WERI-Rb-1 (cell line): ENCODE measurements at places on chromosomes 5 and 9.

- DNase-seq, result no peak
Observed at GRCh38 chr5:89450149-89450538, 567.2 kb upstream of the MEF2C start.

DNA sequence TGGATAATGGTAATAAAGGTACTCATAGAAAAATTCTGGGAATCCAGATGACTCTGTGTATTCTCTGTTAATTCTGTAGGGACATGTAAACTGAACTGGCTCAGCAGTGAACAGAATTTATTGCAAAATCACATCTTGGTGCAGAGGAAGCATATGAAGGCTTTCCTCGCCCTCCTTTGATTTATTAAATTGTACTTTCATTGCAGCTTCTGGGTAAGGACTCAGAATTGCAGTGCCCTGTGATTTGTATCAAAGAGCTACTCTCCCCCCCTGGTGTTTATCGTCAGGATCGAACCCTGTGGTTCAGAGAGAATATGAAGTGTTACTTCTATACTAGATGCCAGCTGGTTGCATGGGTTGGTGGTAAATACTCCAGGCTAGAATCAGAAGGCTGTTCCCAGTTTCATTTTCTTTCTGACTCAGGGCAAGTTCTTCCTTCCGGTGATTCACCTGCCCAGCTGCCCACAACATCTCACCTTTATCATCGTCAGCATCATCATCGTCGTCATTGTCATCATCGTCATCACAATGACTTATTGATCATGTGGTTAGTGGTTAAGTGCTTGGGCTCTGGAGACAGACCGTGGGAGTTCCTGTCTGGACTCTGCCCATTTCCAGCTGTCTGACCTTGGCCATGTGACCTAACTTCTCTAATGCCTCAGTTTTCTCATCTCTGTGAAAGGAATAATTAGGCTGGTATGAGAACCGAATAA, 238.8 kb downstream of the ARHGAP26 start:
- no peak for DNase-seq

DNA sequence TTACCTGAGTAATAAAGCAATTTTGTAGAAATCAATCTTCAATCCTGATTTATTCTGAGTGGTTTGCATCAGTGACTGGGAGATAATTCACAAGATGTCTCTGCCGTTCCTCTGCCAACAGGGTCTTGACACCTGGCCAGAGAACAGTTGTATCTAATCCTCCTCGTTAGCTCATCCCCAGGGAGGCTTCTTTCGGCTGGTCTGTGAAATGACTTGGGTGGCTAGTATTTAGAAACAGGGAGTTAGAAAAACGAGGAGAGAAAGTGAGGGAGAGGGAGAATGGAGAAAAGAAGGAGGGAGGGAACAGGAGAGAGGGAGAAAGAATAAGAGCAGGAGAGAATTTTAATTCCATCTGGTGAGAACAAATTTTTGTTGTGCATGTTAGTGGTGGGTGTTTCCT, 600.2 kb upstream of the TLE4 start:
- peak; percentile 16 for DNase-seq

DNA sequence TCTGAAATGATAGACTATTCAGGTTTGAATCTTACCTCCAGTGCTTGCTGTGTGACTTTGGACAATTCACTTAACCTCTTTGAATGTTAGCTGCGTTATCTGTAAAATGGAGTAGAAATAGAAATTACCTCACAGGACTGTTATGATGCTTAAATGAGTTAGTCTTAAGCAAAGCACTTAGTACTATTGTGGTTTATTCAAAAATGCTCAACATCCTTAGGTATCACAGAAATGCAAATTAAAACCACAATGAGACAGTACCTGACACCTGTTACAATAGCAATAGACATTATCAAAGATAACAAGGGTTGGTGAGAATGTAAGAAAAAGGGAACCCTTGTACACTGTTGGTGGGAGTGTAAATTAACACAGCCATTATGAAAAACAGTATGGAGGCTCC, 77.6 kb upstream of the FREM1 start:
- DNase-seq, result no peak

- DNase-seq, result peak; percentile 53
Observed at GRCh38 chr5:135578685-135579341, at the start of gene CXCL14. CXCL14 (minus strand) TSS chr5:135578991; CDS start chr5:135578778, 213 bp downstream.

DNA sequence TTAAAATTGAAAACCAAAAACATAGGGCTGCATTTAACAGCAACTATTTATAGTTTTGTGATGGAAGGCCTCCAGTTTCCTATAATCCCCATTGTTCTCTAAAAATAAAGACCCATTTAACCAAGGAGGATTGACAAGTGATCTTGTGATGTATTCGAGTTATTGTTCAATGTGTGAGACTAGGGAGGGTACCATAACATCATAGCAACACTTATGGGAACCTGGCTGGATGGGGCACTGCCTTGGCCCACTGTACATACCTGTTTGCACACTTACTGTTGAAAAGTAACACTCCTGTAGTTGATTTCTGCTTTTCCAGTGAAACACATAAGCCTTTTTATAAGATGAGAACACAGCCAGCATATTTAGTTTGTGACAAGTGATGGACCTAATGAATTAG, 32.3 kb downstream of the MACIR start:
- DNase-seq, result no peak

GRCh38 chr9:133628766-133629165, 7.4 kb upstream of the DBH start:
- no peak for DNase-seq

DNA sequence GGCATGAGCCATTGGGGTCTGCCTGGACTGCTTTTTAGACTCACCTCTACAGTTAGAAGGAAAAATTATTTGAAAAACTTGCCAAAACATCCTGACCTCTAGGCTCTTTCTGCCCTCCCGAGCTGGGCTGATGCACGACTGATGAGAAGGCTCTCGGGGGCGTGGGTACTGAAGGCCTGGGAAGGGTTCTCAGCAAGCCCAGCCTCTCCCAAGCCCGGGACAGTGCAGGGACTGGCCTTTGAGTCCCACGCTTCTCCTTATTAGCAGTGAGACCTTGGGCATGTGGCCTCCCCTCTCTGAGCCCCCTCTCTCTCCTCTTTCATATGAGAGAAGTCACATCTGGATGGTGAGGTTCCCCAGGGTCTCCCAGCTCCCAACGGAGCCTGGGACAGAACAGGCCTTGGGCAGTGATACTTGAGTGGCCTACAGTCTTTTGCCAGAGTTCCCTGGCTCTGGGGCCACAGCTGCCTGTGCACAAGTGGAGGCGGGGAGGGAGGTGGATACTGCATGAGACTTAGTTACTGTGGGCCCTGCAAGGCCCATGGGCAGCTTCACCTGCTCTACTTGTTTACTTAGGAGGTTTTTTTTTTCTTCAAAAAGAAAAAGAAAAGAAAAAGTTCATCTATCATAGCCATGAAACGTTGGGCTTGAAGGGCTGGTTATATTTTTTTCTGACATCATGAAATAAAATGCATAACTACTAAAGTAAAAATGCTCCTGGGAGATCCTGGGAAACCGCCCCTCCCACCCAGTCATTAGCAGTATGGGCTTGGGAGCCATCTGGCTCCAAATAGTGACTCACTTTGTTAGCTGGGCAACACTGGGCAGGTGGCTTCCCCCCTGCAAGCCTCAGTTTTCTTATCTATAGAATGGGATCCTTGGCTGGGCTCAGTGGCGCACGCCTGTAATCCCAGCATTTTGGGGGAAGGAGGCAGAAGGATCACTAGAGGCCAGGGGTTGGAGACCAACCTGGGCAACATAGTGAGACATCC, 139.4 kb downstream of the GAPVD1 start:
- DNase-seq, result no peak

DNA sequence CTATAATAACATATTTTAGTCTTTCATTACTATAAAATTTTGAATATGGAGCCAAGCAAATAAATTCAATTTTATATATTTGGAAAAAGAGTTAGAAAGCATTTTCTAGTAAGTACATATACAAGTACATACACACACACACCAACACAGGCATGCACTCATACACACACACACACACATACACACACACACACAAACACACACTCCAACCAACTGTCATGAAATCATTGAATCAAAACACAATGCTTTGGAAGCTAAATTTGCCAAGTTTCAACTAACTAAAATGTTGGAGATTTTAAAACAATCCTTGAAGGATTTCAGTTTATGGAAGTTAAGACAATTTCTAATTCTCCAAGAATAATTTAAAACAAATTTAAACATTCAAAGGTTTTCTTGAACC, 283.2 kb downstream of the TAF11L14 start:
- DNase-seq, result no peak

DNA sequence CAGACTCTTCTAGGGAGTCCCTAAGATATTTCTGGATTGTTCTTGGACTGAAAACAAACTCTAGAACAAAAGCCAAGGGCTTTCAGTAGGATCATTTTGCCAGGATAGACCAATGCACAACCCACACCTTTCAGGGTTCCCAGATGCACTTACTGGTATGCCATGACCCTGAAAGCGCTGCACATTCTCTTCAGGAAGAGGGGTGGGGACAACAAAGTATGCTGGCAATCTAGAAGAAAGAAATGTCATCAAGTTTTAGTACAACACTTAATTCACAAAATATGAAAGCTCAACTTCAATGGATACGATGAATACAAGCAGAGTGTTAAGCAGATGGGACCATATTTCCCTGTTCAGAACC, 57.2 kb downstream of the MTMR12 start:
- no peak for DNase-seq

- no peak for DNase-seq
Observed at GRCh38 chr5:41878643-41879478, 8.6 kb upstream of the OXCT1 start.

DNA sequence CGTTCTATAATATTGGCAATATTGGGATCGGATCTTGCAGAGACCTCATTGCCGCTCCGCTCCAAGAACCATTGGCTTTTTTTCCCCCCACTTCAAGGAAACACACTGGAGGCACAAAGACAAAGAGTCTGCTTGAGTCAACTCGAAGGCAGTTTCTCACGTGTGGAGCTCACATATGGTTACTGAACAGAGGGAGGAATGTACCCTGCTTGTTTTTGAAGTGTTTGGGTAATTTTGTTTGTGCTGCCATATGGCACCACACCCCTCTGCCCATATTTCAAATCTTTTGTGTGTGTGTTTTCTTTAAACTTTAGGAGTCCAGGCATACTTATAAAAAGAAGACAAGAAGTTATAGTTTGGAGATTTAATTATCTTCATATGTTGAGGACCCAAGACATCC, 595.9 kb downstream of the DTWD2 start:
- DNase-seq, result no peak

DNA sequence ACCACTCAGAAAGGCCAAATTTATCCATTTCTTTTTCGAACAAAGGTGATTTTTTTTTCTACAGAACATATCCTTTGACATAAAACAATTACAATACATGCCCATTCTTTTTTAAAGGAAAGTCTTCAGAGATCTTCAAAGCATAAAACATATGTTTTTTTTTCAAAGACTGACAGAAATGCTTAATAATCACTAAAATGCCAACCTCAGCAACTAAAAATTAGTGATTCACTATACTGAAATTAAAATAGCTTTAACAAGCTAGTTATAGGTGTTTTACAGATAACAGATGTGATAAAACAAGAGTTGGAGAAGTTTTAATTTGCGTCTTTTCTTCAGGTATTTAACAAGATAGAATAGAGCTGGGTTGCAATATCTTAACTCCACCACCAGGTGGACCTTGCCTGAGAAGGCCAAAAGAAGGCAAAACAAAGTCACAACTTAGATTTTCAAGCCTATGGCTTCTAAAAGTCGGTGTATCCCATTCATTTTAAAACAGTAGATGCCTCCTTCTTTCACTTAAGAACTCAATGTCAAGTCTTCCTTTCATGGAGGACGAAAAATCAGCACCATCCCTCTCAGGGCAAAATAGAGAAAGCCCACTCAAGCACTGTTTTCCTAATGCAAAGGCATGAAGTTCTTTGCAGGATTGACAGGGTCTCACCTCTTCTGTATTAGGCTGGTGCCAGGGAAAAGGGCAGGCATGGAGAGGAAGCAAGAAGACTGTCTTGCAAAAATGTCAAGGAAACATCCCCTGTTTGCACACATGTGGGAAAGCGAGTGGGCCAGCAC, 31.1 kb upstream of the CPLX2 start:
- DNase-seq, result no peak

DNA sequence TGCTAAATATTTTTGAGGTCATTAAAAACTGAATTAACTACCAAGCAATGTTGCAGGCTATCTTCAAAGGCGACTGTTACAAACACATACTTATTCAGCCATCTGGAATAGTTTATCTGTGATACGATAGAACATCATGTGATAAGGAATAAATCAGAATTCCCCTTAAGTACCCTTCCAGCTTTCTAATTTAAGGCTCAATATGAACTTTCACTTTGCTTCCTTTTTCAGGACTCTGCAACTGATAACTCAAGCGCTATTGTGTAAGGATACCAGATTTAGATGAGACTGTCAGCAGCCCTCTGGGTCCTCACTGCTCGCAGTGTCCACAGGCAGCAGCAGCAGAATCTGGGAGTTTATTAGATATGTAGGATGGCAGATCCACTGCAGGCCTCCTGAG, 416.3 kb downstream of the SPATA31D1 start:
- no peak for DNase-seq

DNA sequence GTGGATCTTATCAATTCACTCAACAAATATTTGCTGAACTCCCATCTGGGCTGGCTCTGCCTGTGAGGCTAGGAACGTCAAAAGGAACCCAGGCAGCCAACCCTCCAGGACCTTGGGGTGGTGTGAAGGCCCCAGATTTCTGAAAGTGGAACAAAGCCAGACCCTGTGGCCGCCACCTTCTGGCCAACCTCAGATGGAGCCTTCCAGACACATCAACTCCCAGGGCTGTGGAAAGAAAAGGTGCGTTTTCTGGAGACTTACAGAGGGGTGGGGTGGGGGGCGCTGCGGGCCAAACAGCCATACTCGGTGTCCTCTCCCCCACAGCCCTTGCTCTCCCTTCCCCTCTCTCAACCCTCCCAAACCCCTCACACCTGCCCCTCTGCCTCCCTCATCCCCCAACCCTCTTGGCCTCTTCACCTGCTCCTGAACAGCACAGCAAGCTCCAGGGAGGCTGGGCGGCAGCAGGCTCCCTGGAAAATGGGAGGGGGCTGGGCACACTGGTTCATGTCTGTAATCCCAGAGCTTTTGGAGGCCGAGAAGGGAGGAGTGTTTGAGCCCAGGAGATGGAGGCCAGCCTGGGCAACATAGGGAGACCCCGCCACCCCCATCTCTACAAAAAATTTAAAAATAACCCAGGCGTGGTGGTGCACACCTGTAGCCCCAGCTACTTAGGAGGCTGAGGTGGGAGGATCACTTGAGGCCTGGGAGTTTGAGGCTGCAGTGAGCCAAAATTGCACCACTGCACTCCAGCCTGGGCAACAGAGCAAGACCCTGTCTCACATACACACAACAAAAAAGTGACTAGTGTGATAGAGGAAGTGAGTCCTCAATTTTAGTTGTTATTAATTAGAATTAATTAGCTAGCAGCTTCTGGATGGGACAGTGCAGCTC, 45.0 kb upstream of the PRRC2B start:
- DNase-seq, result peak; percentile 33

- no peak for DNase-seq
Observed at GRCh38 chr9:70679845-70680244, 265.4 kb upstream of the KLF9 start.

GRCh38 chr9:110514897-110515296, 64.6 kb downstream of the SVEP1 start:
- no peak for DNase-seq

GRCh38 chr5:58763390-58763789, 180.5 kb downstream of the RAB3C start:
- no peak for DNase-seq

GRCh38 chr5:168481330-168481788, 4.9 kb upstream of the RARS1 start:
- no peak for DNase-seq

GRCh38 chr9:4668604-4669003, 2.3 kb upstream of the SPATA6L start:
- no peak for DNase-seq
